Stimulated activated CD8-positive, alpha-beta memory T cell treated with anti-CD3 and anti-CD28 coated beads, Interleukin-7, amount 100 ng/mL, for 48 hours (primary cell): ENCODE measurements at places on chromosomes 4 and X.

GRCh38 chr4:52925531-52925968, 63.4 kb downstream of the RASL11B start:
- DNase-seq, result no peak

DNA sequence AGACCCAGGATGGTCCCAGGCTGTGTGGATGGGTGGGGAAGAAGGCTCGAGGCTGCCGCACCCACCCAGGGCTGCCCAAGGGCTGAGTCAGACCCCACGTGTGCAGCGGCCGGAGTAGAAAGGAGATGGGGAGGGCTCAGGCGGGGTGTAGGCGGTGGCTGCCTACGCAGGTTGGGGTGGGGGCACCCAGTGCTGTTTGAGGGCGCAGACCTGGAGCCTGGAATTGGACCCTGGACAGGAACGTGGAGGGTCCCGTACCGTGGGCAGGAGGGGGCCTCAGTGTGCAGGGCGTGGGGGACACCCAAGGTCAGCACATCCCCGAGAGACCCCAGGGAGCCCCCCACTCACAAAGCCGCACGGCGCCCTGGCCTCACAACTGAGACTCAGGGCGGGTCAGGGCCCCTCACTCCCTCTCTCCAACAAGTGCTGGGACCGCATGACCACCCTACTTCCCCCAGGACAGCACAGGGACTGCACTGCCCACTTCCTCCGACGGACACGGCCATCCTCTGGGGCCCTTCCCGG, 79.9 kb downstream of the FAM53A start:
- no peak for DNase-seq

DNA sequence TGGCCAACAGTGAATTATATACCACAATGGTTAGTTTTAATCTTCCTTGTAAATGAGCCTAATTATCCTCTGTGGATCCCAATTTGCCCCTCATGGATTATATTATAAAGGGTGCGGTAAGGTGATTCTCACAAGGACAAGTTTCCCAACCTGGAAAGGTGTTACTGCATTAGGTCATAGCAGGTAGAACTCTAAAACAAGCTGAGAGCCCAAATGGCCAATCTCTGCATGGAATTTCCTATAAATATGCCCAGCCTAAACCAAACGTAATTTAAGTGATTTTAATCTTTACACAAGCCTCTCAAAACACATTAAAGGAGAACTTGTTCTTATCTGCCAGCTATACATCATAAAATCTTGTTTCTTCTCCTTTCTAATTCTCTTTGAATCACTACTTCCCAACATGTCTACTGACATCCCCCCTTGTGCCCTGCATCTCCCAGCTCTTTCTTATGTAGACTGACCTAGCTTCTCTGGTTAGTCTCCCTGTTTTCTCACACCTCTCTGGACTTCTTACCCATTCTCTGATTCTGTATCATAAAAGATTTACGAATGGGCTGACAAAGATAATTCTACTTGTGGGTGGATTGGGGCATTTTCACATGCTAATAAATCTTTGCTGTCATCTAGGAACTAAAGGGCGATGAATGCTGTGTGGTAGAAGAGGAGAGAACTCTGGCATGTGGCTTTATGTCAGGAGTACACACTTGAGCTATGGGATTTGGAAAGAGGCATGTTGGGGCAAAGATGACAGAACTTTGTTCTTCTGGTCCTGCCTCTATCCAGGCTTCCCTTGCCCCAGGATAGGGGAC, 94.3 kb upstream of the PGRMC2 start:
- no peak for DNase-seq

DNA sequence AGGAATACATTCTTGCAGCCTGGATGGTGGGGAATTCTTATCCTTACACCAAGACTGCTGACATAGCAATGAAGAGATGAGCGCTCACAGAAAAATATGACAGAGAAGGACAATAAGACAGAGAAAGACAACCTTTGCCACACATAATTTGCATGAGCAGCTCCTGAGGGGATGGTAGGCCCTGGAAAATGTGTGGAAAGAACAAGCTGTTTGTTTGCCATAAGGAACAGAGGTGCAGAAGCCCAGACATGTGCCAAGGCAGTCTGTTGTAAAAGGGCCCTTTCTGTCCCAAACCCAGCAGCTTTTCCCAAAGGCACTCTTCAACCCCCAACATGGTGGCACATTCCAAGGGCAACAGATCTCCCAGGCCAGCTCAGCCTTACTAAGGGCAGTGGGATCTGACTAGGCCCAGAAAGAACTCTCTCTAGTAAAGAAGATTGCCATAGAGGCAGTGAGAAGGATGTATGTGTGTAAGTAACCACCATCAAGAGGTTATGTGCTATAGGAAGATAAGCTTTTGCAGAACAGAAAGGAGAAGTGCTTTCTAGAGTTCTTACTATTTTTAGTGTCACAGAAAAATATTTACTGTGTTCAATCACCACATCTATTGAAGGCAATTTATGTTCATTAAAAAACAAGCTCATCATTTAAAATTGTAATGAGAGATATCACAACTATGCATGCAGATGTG, 287.0 kb upstream of the RASGEF1B start:
- DNase-seq, result no peak

DNA sequence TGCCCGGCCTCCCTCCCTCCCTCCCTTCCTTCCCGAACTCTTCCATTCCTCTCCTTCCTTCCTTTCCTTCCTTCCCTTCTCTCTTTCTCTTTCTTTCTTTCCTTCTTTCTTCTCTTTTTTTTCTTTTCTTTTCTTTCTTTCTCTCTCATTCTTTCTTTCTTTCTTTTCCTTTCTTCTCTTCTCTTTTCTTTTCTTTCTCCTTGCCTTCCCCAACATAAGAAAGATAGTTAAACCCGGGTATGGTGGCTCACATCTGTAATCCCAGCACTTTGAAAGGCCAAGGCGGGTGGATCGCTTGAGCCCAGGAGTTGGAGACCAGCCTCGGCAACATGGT, 25.4 kb downstream of the NSD2 start:
- DNase-seq, result no peak

DNA sequence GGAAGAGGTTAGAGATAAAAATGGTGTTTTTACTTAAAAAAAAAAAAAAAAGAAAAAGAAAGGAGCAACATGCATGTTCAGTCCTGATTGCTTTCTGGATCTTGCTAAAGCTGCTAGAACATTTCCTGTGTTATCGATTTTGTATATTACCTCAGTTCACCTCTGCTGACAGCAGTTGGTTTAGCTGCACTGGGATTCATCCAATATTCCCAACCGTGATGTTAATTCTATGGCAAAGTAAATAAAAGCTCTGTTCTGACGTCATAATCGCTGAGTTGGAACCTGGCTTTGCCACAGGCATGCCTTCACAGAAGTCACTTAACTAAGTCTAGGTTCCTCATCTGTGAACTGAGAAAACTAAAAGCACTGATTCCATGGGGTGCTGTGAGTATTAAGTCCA, 90.7 kb upstream of the SORBS2 start:
- DNase-seq, result no peak
